Small intestine (tissue), 16 donors: ENCODE measurements at places on chromosomes 16 and 17. TPM values are rescaled to one million over a fixed set of nuclear protein-coding genes. Genes with fewer than 3 reads are reported as not detected.

GRCh38 chr16:60073376-60073775 lies 1339.3 kb upstream of the GOT2 start:
- DNase-seq = no peak

DNA sequence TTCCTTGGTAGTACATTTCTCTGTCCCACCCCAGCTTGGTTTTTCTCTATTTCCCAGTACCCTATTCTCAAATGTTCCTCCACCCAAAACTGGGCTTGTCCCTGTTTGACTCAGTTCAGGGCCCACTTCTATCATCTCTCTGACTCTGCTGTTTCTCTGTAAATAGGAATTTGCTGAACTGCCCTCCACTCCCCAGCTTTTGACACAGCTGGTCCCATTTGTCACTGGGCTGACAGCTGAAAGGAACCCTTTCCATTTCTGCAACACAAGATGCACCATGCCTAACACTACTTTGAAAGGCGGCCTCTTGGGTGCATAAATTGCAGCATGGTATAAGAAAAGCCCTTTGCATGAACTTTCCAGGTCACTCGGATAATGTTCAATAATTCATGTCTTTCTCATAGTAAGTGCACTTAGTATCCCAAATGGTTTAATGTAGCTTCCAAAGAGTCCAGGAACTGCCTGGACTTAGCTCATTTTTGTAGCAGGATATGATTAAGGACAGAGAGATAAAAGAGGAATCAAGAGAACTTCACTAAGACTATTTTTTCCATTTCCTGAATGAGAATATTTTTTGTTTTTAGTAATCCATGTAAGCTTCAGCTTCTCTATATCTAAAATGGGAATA lies 256.7 kb downstream of the CDH11 start:
- DNase-seq = no peak

DNA sequence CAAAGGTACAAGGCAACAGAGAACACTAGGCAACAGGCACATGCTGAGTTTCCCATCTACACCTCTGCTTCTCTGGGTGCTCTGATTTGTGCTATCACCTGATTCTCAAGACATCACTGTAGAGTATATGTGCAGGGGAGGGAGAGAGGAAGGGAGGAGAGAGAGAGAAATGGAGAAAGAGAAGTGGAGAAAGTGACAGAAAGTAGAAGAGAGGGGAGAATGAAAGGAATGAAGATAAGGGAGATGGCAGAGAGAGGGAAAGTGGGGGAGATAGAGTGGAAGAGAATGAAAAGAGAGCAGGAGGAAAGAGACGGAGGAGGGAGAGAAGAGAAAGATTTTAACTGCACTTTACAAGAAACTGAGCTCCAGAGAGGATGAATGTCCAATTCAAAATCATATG lies 340.7 kb upstream of the CDH5 start:
- no peak for DNase-seq

DNA sequence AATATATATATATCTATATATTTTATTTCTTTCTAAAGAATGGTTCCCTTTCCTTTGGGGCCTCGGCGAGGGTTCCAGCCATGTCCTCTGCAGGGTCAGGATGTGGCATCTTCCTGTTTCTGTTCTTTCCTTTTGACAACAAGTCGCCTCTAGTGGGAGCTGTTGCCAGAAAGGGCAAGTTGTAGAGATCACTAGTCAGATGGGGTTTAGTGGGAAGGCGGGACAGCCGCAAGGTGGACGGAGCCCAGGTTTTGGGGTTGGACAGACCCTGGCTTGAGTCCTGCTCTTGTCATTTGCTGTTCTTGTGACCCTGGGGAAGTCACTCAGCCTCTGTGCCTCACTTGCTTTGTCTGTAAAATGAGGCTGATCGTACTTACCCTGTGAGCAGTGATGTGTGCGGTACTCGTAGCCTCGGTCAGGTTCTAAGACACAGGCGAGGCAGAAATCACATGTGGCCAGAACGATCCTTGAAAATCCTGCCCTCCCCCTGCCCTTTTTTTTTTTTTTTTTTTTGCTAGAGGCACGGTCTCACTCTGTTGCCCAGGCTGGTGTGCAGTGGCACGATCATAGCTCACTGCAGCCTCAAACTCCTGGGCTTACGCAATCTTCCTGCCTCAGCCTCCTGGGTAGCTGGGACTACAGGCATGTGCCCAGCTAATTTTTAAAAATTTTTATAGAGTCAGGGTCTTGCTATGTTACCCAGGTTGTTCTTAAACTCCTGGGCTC lies 80.1 kb downstream of the ABCC6 start:
- DNase-seq = no peak

- no peak for DNase-seq
These were observed 43.9 kb upstream of the SLC5A11 start for GRCh38 chr16:24801761-24802302.

GRCh38 chr16:1493746-1494094 lies 560 bp downstream of the TELO2 start:
- peak; percentile 9 for DNase-seq

The KRT27 gene
- not detected for polyA plus RNA-seq

The MMP15 gene
- polyA plus RNA-seq = 47.2 TPM

- DNase-seq = no peak
These were observed 89.5 kb upstream of the TOB1 start for GRCh38 chr17:50955667-50956120.

- no peak for DNase-seq
These were observed 5.1 kb upstream of the RPL26 start for GRCh38 chr17:8387914-8388651.

DNA sequence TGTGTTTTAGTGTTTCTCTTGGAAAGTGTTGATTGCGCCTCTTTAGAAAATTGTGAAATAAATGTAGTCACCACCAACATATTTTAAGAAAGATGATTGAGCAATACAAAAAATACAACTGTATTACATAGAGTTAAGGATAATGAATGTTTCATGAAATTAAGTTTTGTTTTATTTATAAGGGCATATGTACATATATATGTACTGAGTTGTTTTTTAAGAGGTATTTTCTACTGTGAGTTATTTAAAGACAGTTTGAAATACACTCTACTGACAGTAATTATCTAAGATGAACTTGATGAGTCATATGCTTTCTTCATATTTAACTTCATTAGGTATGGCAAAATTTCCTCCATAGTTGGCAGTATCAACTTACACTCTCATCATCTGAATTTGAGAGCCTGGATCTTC lies 411.7 kb downstream of the HS3ST3B1 start:
- no peak for DNase-seq

The LITAFD gene
- polyA plus RNA-seq = not detected

DNA sequence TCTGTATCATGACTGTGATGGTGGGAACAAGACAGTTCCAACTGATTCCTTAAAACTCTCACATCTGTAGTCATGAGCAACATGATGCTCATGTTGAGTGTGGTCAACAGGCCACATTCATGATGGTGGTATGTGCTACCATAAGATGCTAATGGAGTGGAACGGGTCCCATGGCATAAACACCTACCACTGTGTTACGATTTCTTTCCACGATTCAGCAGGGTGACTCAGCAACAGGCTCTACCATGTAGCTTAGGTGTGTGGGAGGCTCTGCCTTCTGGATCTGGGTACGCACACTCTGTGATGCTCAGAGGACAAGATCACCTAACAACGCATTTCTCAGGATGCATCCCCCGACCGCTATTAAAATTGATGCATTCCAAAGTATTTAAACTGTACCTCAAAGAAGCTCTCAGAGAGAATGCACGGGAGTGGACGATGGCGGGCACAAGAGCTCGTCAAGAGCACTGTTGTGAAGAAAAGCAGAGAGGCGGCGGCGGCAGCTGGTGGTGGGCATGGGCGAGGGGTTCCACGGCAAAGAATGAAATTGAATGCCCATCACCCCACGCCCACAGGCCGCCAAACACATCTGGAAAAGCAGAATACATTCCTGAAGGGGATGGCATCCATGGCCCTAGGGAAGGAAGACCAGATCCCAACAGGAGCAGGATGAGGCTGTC lies 133.3 kb downstream of the ZNF778 start:
- no peak for DNase-seq

- no peak for DNase-seq
These were observed 7.2 kb upstream of the ADGRG3 start for GRCh38 chr16:57660715-57661463.

DNA sequence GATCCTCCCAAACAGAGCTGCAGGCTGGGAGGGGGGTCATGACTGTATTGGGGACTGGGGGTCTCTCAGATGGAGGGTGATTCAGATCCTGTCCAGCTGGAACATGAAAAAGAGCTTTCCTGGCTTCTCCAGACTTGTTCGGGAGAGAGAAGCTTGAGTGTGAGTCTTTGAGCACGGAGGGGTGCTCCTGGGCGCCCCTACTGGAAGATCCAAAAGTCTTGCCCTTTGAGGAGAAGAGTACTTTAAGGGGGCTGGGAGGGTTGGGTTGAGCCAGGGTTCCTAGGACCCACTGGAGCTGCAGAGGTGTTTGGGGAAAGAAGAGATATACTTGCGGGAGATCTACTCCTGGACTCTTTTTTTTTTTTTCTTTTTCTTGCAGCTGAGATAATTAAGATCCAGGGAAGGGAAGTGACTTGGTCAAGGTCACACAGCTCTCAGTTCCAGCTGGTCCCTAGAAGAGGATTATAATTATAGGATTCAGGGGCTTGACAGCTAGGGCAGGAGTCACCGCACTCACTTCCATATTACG lies 8.4 kb downstream of the RARA start:
- peak; percentile 62 for DNase-seq

The MPP2 gene
- not detected for polyA plus RNA-seq

GRCh38 chr17:43905985-43906852 lies 1.1 kb downstream of the MPP2 start:
- DNase-seq = peak; percentile 64

- DNase-seq = no peak
These were observed 12.3 kb downstream of the GRIN2A start for GRCh38 chr16:10169904-10170410.

DNA sequence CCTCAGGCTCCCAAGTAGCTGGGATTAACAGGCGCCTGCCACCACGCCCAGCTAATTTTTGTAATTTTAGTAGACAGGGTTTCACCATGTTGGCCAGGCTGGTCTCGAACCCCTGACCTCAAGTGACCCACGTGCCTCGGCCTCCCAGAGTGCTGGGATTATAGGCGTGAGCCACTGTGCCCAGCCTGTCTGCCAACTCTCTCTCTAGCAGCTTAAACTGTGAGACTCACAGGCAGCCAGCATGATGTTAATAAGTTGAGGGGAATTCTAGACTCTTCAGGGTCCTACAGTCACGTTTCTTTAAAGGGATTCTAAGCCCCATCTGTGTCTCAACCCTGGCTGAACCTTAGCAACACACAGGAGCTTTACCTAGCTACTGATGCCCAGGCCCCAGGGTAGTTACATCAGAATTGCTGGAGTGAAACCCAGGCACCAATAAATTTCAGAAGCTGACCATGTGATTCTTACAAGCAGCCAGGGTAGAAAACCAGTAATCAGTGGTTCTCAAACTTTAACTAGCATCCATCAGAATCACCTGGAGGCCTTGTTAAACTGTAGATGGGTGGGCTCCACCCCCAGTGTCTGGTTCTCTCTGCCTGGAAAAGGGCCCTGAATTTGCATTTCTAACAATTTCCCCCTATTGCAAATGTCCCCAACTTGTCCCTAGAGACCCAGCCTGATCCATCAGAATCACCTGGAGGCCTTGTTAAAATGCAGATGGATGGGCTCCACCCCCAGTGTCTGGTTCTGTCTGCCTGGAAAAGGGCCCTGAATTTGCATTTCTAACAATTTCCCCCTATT lies 30.7 kb downstream of the GPRC5B start:
- no peak for DNase-seq

GRCh38 chr17:81868674-81869220 lies 2.4 kb downstream of the ARHGDIA start:
- DNase-seq = peak; percentile 17

DNA sequence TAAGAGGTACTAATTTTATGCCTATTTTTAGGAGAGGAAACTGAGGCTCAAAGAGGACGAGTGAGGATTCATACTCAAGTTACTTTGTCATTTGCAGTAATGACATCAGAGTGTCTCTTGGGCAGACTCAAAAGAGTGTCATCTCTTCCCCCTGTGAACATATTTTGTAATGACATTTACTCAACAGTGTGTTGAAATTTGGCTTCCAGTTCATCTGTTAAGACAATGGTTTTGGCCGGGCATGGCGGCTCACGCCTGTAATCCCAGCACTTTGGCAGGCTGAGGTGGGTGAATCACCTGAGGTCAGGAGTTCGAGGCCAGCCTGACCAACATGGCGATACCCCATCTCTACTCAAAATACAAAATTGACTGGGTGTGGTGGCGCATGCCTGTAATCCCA lies 28.9 kb downstream of the WFDC1 start:
- no peak for DNase-seq

The MYH1 gene
- polyA plus RNA-seq = 0.27 TPM

The CHST4 gene
- 0.06 TPM for polyA plus RNA-seq

The EPN3 gene
- polyA plus RNA-seq = 5.6 TPM

GRCh38 chr17:7560172-7561027 lies 1.3 kb upstream of the SENP3 start:
- peak; percentile 80 for DNase-seq

The PIK3R6 gene
- polyA plus RNA-seq = 0.25 TPM

The KRT40 gene
- 0.12 TPM for polyA plus RNA-seq

DNA sequence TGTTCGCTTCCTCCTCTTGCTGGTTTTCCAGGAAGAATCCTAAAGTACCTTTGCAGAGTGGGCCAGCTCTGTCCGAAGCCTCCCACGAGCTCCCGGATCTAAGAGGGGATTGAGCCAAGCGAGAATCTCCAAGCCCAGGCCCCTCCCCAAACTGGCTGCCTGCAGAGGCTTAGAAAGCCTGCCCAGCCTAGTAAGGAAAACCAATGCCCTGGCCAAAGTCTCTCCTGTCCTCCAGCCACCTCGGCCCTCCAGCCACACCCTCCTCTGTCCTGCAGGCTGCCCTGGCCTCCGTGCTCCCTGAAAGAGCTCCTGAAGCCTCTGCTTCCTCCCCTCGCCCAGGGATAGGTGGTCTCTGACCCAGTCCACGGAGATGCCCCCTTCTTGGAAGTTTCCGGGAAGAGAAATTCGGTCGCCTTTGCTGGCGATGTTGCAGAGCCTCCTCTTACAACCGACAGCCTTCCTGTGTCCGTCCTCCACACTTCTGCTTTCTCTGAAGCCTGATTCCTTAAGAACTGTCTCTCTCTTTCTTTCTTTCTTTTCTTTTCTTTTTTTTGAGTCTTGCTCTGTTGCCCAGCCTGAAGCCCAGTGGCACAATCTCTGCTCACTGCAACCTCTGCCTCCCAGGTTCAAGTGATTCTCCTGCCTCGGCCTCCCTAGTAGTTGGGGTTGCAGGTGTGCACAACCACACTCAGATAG lies 54.9 kb upstream of the TOB1 start:
- DNase-seq = peak; percentile 54

The SPATA33 gene
- polyA plus RNA-seq = 6.8 TPM

DNA sequence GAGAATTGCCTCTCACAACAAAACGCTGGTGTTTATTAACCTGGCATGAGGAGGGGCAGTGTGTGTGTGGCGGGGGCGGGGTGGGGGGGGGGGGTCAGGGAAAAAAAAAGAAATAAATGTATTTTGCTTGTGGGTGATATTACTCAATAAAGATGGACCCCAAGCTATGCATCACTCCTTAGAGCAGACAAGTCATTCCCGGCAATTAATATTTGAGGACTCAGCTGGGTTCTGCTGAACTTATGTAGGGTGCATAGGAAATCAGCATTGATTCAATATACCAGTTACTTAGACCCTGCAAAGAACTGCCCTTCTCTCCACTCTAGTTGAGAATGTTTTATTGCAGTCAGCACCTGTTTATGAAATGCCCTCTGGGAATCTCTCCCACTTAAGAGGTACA lies 206.2 kb upstream of the MAF start:
- DNase-seq = no peak
